ENCODE measurements at places on chromosomes 5 and 9.

- no peak overlapping the region for H3K27ac ChIP-seq
- no peaks in the 10 kb centered on the region for H3K27me3 ChIP-seq
- no peak for DNase-seq
- no peak overlapping the region for H3K4me3 ChIP-seq
- H3K4me1 ChIP-seq: no peaks in the 10 kb centered on the region
- H3K36me3 ChIP-seq: no peaks in the 10 kb centered on the region
Observed at GRCh38 chr9:5608298-5609225, 20.3 kb upstream of the RIC1 start.

DNA sequence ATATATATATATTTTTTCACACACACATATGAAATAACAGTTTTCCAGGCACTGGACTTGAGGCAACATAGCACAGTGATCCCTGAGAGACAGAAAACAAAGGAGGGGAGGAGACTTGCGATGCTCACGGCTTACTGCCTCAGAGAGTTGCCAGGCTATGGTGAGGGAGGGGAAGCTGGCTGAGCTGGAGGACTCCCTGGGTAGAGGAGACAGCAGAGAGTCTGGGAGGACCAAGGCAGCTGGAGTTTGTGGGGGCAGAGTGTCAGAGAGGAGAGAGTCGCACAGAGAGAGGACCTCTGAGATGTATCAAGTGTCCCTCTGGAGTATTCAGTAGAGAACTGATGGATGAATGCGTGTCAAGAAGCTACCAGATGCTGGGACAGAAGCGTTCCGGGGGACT, 23.1 kb upstream of the QSOX2 start:
- no peaks in the 10 kb centered on the region for H3K27me3 ChIP-seq
- H3K27ac ChIP-seq: no peak overlapping the region
- no peaks in the 10 kb centered on the region for H3K36me3 ChIP-seq

GRCh38 chr5:172600571-172600970, 40.5 kb upstream of the NEURL1B start:
- no peaks in the 10 kb centered on the region for H3K4me1 ChIP-seq
- H3K27ac ChIP-seq: no peak overlapping the region
- no peaks in the 10 kb centered on the region for H3K36me3 ChIP-seq
- no peak overlapping the region for H3K4me3 ChIP-seq

GRCh38 chr5:149916334-149917072, 28.1 kb downstream of the PDE6A start:
- H3K4me1 ChIP-seq: peaks cover 14% of the 10 kb centered on the region
- no peak overlapping the region for H3K4me3 ChIP-seq
- no peak for DNase-seq
- H3K36me3 ChIP-seq: no peaks in the 10 kb centered on the region

- H3K36me3 ChIP-seq: no peaks in the 10 kb centered on the region
- DNase-seq: peak; percentile 96
- H3K4me3 ChIP-seq: no peak overlapping the region
- H3K27ac ChIP-seq: no peak overlapping the region
- no peaks in the 10 kb centered on the region for H3K27me3 ChIP-seq
Observed at GRCh38 chr5:157994906-157995519, 136.1 kb upstream of the CLINT1 start.

DNA sequence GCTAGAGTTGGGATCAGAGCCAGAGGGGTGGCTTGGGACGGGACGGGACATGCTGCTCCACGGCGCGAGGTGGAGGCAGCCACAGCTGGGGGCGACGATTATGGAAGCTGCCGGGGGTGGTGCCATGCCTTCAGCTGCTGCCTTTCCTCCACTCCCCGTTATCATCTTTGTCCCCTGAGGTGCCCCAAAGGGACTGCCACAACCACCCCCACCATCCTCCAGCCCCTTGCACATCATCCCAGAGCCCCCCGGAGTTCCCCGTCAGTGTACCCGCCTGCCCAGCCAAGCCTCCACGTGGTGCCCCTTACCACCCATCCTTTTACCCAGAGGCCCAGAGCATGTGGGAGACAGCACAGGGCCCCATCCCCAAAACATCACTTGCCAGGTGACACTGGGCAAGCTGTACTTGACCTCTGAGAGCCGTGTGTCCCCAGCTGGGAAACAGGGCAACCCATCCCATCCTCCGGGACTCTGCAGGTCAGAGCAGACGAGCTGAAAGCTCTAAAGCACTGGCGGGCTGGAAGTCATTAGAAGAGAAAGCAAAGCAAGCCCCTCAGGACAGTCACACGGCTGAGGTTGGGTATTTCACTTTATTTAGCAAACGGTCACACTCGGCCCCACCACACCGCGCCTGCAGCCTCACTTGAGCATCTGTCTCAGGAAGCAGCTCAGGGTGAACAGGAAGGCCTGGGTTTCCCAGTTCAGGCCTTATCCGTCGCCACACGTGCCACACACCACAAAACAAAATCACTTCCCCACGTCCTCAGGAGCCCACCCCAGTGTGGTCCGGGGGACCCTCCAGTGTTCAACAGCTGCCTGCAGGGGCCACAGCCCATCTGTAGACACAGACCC, 19.5 kb upstream of the MXD3 start:
- H3K4me3 ChIP-seq: no peak overlapping the region
- no peaks in the 10 kb centered on the region for H3K27me3 ChIP-seq
- no peak for DNase-seq
- H3K36me3 ChIP-seq: peaks cover 37% of the 10 kb centered on the region
- H3K4me1 ChIP-seq: no peaks in the 10 kb centered on the region

- no peak overlapping the region for H3K27ac ChIP-seq
- H3K36me3 ChIP-seq: peaks cover 11% of the 10 kb centered on the region
- H3K4me3 ChIP-seq: no peak overlapping the region
- H3K4me1 ChIP-seq: peaks cover 15% of the 10 kb centered on the region
Observed at GRCh38 chr9:125521462-125522327, 185.3 kb downstream of the MAPKAP1 start.

- H3K36me3 ChIP-seq: peaks cover 58% of the 10 kb centered on the region
- no peaks in the 10 kb centered on the region for H3K27me3 ChIP-seq
- no peak overlapping the region for H3K4me3 ChIP-seq
- H3K4me1 ChIP-seq: peaks cover 10% of the 10 kb centered on the region
- no peak overlapping the region for H3K27ac ChIP-seq
Observed at GRCh38 chr5:150710165-150710564, 9.3 kb upstream of the RBM22 start.

DNA sequence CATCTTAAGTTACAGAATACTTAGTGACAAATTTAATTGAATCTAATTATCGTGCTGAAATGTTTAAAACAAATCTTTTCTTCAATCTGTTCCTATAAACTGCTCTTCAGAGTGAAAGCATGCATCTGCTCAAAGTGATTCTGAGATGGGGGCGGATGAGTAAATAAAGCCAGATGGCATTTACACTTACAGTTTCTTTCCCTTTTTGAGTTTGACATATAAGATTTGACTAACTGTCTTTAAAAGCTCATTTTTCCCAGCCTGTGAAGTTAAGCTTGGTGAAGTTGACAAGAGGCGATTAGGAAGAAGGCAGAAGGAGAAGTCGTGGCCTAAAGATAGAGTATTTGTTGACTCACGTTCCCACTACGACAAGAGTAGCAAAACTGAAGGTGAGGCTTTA, 137.4 kb downstream of the LPAR1 start:
- no peak overlapping the region for H3K4me3 ChIP-seq
- H3K4me1 ChIP-seq: no peaks in the 10 kb centered on the region
- no peak for DNase-seq
- H3K27ac ChIP-seq: no peak overlapping the region
- H3K36me3 ChIP-seq: no peaks in the 10 kb centered on the region

- no peaks in the 10 kb centered on the region for H3K36me3 ChIP-seq
- no peak overlapping the region for H3K4me3 ChIP-seq
- no peak overlapping the region for H3K27ac ChIP-seq
- no peak for DNase-seq
Observed at GRCh38 chr9:21598749-21599148, 116.6 kb upstream of the IFNE start.

Measured in endodermal cell (in vitro differentiated cells).